Osteocyte (in vitro differentiated cells): ENCODE measurements at places on chromosomes 2 and 18.

DNA sequence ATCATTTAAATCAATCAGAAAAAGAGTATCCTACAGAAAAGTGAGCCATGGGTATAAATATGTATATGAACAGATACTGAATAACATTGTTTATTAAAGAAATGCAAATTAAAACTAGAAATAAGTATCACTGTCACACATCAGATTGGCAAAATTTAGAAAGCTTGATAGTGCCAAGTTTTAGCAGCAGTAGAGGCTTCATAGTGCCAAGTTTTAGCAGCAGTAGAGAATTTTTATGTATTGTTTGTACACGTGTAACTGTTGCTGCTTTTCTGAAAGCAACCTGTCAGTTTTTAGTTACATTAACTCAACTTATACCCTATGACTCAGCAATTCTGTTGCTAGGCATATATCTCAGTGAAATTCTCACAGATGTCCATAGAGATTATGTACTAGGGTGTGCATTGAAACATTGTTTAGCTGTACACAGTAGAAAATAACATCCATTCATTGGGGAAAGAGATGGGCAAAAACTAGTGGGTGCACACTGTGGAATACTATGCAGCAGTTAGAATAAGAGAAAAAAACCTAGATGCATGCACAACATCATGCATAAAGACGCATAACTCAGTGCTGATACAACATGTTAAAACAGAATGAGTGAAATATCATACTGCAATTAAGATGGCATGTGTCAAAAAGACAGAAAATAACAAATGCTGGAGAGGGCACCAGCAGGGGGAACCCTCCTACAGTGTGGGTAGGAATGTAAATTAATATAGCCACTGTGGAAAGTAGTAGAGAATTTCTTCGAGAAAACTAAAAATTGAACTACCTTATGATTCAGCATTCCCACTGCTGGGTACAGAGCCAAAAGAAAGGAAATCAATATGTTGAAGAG is 294.5 kb upstream of the NT5C1B start:
- no peak for DNase-seq

- DNase-seq: no peak
Observed at GRCh38 chr2:48760826-48761225, 5.3 kb upstream of the LHCGR start.

DNA sequence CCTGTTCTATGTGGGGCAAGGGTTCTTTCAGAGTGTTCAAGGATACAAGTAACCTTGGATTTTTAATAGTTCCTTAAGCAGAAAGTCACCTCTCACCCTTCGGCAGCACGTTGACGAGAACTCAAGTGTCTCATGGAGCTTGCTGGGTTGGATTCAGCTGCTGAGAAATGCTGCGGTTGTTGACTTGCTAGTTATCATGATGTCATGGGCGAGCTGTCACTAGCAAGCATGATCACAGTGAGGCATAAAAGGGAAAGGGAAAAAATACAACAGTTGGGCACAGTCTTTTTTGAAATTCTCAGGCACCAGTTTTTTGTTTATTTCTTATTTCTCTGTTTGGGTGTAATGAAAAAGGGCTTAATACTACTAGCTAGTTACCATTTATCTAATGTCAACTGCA is 53.2 kb downstream of the ADCYAP1 start:
- DNase-seq: no peak

DNA sequence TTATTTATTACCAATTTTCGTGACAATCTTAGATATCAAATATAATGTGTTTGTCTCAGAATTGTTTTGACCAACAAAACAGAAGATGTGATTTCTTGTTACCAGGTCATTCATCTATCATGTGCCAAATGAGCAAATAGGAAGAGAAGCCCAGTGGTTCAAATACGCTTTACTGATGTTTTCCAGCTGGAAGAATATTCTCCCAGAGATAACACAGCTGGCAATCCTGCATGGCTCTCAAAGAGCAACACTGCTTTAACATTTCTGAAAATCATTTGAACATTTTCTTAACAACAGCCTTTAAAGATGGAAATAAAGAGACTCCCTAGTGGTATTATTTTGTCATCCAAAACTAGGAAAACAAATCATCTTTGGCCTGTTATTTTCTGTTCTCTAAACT is 359.8 kb downstream of the CTNNA2 start:
- DNase-seq: no peak

- no peak for DNase-seq
Observed at GRCh38 chr2:142478206-142478605, 347.4 kb upstream of the LRP1B start.

GRCh38 chr18:47929681-47930198 is 719 bp downstream of the SMAD2 start:
- no peak for DNase-seq

DNA sequence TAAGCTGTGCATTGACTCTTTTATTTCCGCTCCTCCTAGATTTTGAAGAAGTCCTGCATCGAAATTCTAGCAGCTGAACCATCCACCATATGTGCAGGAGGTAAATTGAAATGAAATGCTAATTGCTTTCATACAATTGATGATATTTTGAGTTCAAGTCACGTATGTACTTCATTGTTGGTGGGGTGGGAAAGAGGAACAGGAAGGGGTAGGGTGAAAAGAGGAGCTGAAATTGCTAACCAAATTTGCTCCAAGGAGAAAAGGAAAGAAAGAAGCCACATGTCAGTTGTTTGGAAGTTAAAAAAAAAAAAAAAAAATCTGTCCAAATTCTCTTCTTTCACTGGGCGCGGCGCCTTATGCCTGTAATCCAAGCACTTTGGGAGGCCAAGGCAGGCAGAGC is 77.8 kb downstream of the ANTXR1 start:
- no peak for DNase-seq

DNA sequence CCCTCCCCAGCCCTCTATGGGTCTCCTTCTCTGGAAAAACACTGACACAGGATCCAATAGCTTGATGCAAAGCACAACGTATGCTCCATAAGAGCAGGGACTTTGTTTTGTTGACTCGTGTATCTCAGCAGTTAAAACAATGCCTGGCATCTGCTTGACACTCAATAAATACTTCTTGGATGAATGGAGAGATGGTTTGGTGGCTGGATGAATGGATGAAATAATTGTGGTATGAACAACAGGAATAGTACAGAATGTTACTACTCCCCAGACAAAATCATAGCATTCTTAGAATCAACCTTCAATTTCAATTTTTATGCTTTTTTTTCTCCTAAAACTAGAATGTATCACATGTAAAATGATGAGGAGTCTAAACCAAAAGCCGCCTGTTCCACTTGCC is 57.4 kb downstream of the KCNE4 start:
- DNase-seq: no peak

GRCh38 chr2:155815275-155815674 is 517.2 kb downstream of the NR4A2 start:
- DNase-seq: no peak

- DNase-seq: no peak
Observed at GRCh38 chr2:368386-368785, 80.5 kb upstream of the ALKAL2 start.

GRCh38 chr2:97970293-97971060 is 25.3 kb downstream of the TMEM131 start:
- DNase-seq: no peak

DNA sequence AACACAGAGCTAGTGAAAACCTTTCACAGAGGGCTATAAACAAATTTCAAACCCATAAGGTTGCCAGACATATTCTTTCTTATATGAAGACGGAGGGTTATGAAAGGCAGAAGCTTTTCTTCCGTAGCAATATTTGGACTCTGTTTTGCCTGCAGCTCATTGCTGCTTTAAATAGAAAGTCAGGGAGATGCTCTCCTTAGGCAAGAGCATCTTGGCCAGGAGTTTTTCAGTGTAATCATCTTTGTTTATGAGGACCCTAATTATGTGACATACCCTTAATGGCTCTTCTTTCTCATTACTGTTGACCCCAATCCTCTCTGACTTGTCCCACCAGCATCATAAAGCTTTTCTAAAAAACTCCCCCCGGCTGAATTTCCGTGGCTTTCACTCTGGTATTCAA is 433.4 kb upstream of the NRXN1 start:
- no peak for DNase-seq

GRCh38 chr2:85656468-85656867 is 11.5 kb downstream of the SFTPB start:
- DNase-seq: no peak

DNA sequence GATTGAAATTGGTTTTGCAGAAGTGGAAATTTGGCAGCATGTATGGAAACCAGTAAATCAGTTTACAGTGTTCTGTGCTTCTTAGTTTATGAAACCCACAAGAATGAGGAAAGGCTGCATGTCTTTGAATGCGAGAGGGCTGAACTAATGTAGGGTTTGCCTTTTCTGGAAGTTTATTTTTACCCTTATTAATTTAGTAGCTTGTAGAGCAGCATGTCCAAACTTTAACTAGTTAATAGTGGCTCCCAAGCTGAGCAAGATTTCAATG is 50.4 kb downstream of the LDLRAD4 start:
- no peak for DNase-seq

DNA sequence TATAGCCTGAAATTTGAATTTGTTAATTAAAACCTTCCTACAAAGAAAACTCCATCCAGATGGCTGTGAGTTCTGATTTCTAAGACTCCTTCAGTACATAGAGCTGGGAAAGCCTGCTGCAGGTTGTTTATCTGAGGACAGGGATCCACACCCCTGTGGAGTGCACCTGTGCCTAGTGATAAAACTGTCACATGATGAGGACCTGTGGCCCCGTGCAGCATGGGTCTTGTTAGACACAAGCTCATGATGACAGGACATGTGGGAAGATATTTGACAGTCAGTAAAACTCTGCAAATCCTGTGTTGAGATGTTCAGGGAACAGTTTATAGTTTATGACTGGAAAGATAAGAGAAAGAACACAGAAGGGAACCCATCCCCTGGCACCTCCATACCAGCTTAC is 133.2 kb upstream of the TMEM18 start:
- DNase-seq: no peak

- DNase-seq: no peak
Observed at GRCh38 chr2:54430649-54431048, 25.5 kb upstream of the SPTBN1 start.

DNA sequence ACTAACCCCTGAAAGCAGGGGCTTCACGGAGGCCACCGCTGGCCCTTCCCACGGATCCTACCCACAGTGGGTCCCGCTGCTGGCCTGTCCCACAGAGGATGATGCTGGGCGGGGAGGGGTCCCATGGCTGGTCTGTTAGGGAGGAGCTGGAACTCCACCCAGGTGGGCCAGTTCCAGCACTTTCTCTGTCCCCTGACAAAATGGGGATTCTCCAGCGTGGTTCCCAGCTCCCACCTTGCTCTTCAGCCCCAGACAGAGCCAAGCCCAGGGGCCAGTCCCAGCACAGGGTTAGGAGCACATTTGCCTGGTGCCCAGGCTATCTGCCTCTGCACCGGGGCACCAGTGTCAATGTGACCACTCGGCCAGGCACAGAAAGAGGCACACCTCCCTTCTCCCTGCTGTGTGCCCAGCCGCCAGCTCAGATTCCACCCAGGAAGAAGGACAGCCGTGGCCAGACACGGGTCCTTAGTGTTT is 50.0 kb downstream of the ANKMY1 start:
- DNase-seq: no peak

- no peak for DNase-seq
Observed at GRCh38 chr18:51070545-51070944, 40.5 kb downstream of the SMAD4 start.

DNA sequence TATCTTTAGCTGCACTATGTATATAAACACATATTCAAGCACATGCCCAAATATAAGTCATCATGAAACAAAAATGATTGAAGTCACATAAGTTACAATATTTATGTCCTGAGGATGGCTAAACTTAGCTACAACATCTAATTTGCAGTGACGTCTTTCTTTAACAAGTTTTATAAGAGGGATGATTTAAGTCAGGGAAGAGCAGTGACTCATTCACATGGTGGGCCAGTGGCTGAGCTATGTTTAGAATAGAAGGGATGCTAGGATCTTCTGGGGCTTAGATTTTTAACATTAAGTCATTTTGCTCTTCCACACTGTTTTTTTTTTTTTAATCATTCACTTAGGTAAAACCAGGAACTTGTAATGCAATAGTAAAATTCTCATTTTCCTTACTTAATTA is 22.3 kb downstream of the ADCYAP1 start:
- DNase-seq: no peak

DNA sequence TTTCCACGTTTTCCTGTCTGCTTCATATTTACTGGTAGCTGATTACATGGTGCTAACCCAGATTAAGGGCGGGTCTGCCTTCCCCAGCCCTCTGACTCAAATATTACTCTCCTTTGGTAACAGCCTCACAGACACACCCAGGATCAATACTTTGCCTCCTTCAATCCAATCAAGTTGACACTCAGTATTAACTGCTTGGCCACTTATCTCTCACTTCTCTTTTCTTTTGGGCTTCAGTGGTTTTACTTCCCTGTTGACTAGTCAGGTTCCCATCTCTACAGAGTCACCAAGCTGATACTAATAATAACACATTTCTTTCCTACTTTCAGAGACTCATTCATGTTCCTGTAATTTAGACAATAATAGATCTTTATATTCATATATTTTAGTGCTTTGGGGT is 302.2 kb upstream of the MAP2 start:
- DNase-seq: no peak

DNA sequence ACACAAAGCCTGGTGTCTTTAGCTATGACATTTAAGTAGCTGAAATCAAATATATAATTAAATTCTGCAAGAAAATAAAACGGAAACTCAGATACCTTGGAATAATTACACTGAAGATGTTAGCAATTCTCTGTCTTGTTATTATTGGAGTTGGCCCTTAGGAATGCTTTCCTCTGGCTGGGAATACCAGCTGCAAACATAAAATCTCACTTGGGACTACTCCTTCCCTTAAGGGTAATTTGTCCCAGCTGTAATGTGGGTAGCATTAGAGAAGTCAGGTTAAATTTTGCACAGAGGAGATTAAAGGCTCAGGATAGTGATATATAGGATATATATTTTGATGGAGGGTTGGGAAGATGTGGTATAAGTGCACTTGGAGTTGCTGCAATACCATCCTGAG is 37.3 kb upstream of the GRP start:
- no peak for DNase-seq

GRCh38 chr18:46497129-46497528 is 159.9 kb downstream of the LOXHD1 start:
- no peak for DNase-seq

DNA sequence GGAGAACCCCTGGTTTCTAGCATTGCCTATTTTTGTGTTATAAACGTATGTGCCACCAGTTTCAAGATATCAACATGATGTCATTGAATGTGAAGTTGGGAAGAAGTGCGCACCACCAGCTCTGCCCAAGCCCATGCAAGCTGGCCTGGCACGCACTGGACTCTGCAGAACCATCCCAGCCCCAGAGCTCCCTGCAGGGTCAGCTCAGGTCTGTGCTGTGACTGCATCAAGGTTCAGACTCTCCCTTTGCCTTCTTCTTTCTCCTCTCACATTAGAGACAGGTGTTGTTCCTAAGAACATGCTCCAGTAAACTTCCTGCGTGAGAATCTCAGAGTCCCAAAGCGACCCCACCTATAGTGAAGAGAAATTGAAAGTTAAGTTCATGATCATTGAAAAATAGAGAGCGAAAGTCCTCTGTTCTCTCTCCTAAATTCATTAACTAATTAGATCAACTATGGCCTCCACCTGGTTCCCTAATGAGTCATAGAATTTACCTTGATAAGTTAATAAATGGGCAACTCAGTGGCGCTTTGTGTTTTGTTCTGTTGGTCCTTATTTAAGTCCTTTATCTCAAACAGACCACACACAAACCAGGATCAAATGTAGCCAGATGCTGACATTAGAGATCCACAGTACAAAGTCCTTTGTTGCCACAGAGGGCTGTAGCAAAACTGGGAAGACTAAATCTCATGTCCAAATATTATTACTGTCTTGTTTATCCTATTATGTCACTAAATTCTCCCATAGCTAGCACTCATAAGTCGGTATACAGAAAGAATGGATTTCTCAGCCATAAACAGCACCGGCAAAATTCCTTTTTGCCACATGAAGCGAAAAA is 432.3 kb downstream of the STK39 start:
- no peak for DNase-seq
